ENCODE measurements at places on chromosomes 7 and 10. TPM values are rescaled to one million over a fixed set of nuclear protein-coding genes. Genes with fewer than 3 reads are reported as not detected.

PLXNA4 gene
- total RNA-seq, result 5.6 TPM

CYP26C1 gene
- total RNA-seq, result not detected

FXYD4 gene
- total RNA-seq, result not detected

OAT gene
- 75.3 TPM for total RNA-seq

DNA sequence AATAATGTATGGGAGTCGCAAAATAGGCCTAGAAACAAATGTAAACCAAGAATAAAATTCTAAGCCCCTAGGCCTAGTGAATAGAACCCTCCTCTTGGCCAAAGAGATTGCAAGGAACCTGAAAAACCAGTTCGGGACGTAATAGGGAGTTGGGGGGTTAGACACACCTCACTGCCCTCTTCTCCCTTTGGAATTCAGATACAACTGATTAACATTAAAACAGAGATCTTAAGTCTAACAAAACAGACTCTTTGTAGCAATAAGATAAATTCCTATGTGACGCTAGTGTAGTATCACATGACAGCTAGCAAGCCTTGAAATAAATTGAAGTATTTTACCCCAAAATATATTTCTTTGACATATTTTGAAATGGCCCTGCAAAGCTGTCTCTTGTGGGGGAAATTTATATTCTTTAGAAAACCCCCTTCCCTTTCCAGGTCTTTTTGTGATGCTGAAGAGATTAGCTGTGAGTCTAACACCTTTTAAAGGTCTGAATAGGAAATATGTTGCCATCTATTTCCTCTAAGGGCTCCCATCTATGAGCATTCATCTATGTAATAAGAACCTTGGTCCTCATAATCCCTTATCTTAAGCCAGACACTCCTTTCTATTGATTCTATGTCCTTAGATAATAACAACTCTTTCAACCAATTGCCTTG lies 623.4 kb upstream of the NRG3 start:
- no peak for DNase-seq

DNA sequence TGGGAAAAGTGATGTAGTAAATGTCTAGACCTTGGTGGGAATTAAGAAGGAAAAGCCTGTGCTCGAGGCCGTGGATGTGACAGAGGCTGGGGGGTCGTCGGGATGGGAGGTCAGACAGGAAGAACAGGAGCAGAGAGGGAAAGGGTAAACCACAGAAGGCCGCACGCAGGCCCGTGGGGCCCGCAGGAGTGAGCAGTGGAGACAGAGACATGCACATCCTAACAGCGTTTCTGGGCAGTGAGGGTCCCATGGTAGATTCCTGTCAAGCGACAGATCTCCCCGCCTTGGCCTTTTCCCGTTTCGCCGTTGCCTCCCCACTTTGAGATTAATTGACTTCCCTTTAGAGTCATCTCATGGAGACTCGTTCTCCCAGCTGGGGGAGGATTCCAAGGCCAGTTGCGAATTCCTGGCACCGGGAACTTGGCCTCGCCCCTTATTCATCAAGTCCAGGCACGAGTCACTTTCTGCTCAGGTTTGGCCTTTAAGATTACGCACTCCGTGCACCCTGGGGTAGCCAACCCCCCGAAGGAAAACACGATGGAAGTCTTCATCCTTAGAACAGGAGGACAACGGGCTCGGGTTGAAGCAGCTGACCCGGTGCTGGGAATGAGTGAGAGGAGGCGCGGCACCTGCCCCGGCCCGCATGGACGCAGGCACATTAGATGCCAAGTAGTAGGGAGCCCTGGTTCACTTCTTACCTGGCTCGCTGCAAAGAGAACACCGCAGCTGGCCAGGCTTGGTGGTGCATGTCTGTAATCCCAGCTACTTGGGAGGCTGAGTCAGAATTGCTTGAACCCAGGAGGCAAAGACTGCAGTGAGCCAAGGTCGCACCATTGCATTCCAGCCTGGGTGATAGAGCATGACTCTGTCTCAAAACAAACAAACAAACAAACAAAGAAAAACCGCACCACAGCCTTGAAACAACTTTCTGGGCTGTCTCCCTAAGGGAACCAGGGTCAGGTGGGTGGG lies 315.2 kb upstream of the SHH start:
- DNase-seq, result no peak

- no peak for DNase-seq
These were observed 31.3 kb downstream of the GNAT3 start for GRCh38 chr7:80480566-80480965.

DNA sequence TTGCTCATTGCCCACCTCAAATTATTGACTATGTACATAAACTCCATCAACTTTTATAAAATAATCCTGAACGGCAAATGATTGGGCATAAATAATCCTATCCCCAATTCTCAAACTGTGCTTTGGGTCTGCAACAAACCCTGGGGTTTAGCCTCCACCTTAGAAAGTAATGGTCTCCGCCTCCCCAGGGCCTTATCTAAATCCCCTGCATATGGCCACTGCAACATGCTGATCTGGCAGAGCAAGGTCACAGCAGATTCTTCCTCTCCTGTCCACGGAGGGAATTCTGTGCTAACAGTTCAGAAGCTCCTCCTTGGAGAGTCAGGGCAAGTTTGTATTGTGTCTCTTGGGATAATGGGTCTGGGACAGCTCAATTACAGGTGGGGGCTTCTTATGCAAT lies 18.4 kb downstream of the FXYD4 start:
- DNase-seq, result no peak

- DNase-seq, result no peak
These were observed 5.5 kb upstream of the OPN1SW start for GRCh38 chr7:128781126-128781525.

- DNase-seq, result no peak
These were observed 22.7 kb downstream of the AP5Z1 start for GRCh38 chr7:4797858-4798705.

- DNase-seq, result no peak
These were observed 285.6 kb downstream of the USP6NL start for GRCh38 chr10:11325817-11326216.
